Activated CD4-positive, CD25-positive, alpha-beta regulatory T cell treated with anti-CD3 and anti-CD28 coated beads, Interleukin-2, amount 50 U/mL, for 16 hours (primary cell): ENCODE measurements at places on chromosomes 4 and X.

GRCh38 chr4:144174401-144175067, 34.0 kb upstream of the GYPA start:
- no peak for DNase-seq

DNA sequence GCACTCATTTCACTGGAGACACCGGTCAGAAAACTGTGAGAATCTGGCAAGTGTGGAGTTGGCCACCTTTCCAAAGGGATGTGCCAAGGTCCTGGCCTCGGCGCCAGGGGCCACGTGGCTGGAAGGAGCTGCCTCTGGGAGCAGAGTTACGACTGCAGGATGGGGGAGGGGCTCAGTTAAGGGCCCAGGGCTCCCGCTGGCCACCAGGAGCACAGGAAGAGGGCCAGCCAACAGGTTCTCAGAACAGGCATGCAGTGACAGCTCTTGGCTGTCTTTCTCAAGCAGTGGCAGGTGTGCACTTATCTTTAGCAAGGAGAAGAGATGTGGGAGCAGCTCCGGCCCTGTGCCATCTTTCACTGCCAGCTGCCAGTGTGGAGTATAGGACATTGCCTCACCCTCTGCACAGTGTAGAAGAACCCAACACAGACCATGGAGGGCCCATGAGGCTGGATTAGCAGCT, 115.9 kb upstream of the RBPJ start:
- no peak for DNase-seq

- no peak for DNase-seq
These were observed 91.7 kb downstream of the FRMPD4 start for GRCh38 chrX:12229986-12230385.

- no peak for DNase-seq
These were observed 65.5 kb downstream of the SPATA18 start for GRCh38 chr4:52116641-52117040.

DNA sequence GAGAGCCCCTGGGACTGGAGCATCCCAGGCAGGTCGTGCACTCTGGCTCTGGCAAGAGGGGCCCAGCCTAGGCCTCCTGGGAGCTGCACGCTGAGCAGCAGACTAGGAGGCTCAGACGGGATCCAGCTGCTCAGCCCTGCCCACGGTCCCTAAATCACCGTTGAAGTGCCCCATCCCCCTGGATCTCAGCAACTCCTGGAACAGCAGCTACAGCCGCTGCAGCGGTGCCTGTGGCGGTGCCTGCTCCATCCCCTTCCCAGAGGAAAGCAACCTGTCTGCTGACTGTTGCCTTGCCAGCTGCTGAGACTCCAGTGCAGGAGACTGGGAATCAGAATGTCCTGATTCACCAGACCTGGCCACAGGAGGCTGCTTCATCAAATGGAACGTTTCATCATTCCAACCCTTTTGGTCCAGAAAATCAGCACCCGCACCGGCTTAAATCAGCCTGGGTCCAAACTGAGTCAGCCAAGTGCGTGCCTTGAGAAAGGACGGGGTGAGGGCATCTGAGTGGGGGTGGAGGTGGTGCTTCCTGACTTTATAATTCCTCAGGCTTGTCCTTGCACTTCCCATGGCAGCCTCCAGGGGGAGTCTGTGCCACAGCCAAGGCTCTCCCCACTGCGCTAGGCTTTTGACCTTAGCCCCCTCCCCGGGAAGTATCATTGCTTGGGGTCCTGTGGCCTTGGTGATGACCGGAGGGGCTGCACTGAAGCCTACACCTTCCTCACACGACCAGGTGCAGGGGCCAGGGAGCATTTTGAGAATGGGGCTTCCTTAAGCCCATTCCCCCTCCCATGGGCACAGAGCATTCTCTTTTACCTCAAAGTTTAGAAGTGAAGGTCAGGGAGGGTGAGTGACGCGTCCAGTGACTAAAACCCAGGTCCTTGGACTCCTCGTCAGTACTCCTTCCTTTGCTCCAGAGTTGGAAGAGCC, 6.5 kb downstream of the ZNF185 start:
- DNase-seq: no peak

GRCh38 chrX:12505127-12505526, 286.1 kb upstream of the PRPS2 start:
- no peak for DNase-seq

- no peak for DNase-seq
These were observed 250.4 kb upstream of the JADE1 start for GRCh38 chr4:128558896-128559679.

DNA sequence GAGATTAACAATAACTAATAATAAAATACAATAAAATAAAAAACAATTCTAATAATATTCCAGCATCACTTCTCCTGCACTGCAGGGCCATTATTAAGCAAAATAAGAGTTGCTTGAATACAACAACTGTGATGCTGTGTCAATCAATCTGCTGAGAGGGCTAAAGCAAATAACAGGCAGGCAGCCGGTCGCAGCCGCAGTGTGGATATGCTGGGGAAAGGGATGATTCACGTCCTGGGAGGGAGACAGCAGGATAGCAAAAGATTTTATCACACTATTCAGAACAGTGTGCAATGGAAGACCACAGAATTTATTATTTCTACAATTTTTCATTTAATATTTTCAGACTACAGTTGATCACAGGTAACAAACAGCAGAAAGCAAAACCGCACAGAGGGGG, 76.5 kb upstream of the SMARCAD1 start:
- no peak for DNase-seq

DNA sequence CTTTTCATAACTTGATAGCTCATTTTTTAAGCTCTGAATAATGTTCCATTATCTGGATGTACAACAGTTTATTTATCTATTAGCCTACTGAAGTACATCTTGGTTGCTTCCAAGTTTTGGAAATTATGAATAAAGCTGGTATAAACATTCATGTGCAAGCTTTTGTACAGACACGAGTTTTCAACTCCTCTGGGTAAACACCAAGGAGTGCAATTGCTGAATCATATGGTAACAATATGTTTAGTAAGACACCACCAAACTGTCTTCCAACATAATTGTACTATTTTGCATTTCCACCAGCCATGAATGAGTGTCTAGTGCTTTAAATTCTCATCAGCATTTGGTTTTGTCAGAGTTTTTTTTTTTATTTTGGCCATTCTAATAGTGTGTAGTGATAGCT, 266.7 kb upstream of the ATOH1 start:
- DNase-seq: no peak

- no peak for DNase-seq
These were observed 197.2 kb upstream of the ZFP42 start for GRCh38 chr4:187798385-187798784.

- DNase-seq: no peak
These were observed 8.8 kb downstream of the TMPRSS11D start for GRCh38 chr4:67874986-67875385.

- DNase-seq: no peak
These were observed 12.3 kb downstream of the RNF175 start for GRCh38 chr4:153747406-153747955.

GRCh38 chrX:94751611-94752010, 1077.6 kb downstream of the FAM133A start:
- no peak for DNase-seq

DNA sequence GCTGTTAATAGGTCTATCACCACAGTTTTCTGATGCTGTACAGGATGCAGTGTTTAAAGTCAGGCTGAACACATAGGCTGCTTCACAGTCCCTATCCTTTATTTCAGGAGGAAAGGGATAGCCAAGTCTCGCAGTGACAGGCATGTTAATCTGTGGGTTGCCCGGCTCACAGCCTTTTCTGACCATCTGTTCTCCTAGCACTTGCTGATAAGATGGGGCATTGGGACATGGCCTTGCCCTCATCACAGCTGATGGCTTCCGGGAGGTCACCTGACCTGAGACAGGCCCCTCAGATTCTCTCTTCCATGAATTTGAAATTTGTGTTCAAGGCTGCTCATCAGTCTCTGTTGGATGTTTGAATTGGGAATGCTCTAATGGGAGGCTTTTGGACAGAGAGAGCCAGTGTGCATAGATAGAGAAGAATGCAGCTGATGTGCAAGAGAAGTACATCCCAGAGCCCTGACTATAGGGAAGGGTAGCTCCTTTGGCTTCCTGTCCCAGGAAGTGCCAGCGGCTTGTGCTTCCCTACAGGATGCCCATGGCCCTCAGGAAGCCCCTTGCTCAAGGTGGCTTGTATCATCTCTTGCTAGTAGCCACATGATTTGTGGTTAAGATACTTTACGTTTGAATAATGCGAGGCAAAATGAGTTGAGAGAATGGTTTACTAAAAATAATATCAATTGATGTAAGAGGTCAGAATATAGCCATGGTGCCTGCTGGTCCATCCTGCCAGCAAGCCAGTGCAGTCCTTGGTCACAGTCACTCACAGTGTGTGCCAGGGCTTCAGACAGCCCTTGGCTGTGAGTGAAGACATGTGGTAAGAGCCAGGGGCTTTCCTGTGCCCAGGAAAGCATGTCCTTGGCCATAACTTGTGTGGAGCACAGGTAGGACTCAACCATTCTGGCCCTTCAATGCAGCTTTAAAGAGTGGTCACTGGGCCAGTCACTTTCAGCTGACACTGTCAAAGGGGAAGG, 88.6 kb downstream of the TSPAN7 start:
- DNase-seq: no peak

DNA sequence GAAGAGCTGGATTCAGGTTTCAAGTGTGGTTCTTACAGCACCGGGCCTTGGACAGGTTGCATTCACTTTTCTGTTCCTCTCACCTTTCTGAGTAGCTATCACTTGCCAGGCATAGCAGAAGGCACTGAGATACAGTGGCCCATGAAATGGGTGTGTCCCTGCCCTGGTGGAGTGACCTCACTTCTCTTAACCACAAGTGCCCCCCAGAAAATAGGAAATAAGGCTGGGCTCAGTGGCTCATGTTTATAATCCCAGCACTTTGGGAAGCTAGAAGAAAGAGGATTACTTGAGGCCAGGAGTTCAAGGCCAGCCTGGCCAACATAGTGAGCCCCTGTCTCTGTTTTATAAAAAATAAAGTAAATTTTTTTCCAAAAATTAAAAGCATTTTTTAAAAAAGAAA, 101.7 kb upstream of the KIT start:
- no peak for DNase-seq

DNA sequence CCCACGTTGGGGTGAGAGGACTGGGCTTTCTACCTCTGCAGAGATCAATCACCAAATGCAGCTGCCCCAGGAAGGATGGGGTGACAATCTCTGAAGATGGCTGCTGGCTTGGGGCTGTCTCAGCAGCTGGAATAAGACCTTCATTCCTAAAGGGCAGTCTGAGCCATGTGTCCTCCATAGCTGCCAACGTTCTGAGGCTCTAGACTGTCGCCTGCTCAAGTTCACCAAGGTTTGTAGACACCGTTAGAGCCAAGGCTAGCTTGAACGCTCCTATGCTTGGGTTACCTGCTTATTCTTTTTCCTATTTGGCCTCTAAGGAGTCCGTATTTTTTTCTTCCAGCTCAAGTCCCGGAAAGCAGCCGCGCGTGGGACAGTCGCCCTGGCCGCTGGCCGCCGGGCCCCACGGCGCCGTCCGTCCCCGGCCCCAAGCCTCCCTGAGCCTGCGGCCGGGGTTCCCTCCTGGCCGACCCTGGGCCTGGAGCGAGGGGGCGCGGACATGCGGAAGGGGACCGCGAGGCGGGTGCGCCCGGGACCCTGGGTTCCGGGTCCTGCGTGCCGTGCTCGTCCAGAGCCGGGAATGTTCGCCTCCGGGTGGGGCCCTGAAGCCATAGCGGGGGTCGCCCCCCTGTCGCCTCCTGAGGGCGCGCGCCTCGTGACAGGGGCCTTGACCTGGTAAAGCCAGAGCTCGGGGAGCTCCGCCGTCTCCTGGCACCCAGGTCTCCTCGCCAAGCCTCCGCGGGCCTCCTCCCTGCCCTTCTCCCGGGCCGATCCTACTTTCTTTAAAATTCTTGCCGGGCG, 23.3 kb downstream of the MRFAP1 start:
- no peak for DNase-seq

- DNase-seq: no peak
These were observed 14.2 kb upstream of the BBS12 start for GRCh38 chr4:122718281-122718680.
